Stimulated activated CD4-positive, alpha-beta T cell treated with anti-CD3 and anti-CD28 coated beads, Interleukin-15, amount 100 ng/mL, for 1 hour (primary cell): ENCODE measurements at places on chromosomes 7 and 10.
A peak's percentile ranks its signal among the peaks of the same experiment; 100 is the strongest.

DNA sequence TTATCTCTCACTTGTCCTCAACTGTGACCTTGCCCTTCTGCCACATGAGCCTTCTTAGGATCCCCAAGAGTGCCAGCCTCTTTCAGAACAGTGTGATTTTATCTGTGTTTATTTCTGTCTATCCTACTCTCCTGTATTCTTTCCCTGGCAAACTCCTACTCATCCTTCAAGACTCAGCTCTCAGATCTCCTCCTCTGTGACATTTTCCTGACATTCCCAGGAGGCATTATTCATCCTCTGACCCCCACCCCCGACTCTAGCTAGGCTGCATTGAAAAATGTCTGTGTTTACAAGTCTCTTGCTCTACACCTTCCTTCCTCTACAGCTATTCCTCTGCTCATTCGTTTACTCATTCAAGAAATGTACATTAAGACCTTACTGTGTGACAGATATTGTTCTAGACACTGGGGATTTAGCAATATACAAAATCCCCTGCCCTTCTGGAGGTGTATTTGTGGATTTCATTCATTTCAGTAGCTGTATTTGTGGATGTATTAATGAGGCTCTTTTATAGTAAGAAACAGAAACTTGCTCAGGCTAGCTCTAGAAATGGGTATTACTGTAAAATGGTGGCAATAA is 61.4 kb upstream of the COMTD1 start:
- no peak for DNase-seq

DNA sequence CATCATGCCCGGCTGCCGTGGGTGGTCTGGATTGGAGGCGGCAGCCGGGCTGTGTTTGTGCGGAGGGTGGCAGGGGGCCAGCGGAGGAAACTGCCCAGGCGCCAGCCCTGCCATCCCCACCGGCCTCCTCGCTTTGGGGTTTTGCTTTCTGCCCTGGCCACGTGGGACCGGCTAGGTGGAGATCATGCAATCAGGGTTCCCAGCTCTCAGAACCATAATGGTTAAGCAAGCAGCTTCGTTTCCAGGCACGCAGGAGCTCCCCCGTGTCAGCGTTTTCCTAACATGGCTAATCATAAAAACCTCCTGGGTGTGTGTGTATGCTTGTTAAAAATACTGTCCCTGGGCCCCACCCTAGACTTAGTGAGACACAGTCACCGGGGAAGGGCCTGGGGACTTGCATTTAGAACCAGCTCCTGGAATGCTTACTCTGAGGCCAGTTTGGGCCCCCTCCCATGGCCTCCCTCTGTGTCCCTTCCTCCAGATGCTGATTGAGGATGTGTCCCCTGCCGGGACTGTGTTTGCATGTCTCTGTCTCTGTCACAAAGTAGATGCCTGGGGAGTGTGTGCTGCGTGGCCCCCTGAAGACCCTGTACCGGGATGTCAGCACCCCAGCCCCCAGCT is 119.3 kb downstream of the CUX1 start:
- DNase-seq, result no peak

GRCh38 chr10:17041626-17042520 is 87.7 kb downstream of the CUBN start:
- no peak for DNase-seq

- DNase-seq, result no peak
These were observed 12.8 kb downstream of the ZNF467 start for GRCh38 chr7:149760538-149760937.

DNA sequence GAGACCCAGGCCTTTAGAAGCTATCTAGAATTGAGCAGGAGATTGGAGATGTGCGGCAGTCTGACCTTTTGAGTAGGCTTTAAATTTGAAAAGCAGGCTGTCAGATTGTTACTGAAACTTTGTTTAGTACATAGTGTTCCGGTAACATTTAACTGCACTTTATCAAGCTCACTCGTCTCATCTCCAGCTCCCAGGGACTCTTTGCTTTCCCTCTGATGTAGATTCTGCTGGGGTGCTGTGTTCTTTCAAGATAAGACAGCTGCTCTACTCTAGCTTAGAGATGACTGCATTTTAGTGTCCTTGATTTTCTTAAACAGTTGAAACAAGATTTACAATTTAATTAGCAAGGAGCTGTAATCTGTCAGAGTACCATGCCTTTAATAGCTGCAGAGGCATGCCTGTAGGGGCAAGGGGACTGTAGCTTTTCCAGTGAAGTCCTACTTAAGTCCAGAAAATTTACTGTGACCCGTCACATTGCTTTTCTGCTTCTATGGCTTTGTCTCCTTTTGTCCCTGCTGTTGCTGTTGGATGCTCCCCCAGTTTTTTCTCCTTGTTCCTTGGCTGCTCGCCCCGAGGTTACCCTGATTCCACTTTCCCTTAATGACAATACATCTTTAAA is 56.4 kb upstream of the MTPN start:
- DNase-seq, result no peak

DNA sequence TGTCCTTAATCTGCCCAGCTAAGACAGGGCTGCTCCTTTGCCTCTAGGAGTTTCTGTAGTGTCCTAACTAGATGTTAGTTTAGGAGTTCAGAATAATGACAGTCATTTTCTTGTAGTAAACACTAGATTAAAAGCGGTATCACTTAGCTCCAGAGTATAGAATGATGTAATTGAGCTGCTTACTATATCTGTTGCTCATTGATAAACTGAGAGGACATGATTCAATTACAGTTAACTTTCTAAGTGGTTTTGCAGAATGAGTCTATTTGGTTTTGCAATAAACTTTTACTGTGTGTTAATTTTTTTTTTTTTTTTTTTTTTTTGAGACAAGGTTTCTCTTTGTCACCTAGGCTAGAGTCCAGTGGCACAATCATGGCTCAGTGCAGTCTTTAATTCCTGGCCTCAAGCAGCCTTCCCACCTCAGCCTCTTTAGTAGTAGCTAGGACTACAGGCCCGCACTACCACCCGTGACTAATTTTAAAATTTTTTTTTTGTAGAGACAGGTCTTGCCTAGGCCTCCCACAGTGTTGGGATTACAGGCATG is 1.8 kb downstream of the STMP1 start:
- DNase-seq, result no peak

DNA sequence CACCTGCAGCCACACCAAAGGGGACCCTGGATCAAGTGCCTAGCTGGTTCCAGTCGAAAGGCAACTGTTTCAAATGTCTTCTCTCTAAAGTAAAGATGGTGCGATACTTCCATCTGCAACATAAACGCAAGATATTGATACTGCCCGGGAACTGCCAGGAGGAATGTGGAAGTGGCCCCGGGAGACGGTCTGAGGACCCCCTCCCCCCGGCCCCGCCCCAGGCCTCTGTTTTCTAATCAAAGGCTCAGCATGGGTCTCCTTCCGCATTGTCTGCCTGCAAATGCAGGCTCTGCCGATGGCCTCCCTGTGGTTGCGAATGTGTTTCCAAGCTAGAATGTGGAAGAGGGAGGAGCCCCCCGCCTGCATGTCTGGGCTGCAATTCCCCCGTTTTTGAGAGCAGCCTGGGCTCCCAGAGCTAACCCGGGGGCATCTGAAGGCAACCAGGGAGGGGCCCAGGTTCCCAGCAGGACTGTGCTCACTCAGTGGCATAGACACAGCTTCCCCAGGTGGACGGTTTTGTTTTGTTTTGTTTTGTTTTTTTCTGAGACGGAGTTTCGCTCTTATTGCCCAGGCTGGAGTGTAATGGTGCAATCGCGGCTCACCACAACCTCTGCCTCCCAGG is 223.9 kb upstream of the PPP2R2D start:
- no peak for DNase-seq

DNA sequence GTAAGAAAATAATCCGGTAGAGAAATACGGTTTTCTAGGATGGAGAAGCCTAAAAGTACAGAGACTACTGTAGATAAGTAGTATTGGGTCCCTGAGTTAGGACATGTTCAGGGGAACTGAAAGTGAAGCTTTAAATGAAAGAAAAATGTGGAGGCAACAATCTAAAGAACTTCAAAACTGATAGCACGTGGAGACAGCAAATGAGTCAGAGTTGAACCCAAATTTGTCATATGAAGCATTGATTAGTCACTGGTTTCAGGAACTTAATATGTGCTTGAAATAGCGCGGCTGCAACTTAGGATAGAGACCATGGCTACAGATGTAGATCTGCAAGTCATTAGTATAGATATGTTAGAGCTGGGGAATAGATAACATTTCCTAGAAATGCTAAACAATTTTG is 1138.6 kb upstream of the SORCS1 start:
- no peak for DNase-seq

GRCh38 chr7:128792471-128793180 is 858 bp downstream of the CCDC136 start:
- no peak for DNase-seq

- DNase-seq, result no peak
These were observed 72.9 kb upstream of the ZNF804B start for GRCh38 chr7:88686468-88687229.

DNA sequence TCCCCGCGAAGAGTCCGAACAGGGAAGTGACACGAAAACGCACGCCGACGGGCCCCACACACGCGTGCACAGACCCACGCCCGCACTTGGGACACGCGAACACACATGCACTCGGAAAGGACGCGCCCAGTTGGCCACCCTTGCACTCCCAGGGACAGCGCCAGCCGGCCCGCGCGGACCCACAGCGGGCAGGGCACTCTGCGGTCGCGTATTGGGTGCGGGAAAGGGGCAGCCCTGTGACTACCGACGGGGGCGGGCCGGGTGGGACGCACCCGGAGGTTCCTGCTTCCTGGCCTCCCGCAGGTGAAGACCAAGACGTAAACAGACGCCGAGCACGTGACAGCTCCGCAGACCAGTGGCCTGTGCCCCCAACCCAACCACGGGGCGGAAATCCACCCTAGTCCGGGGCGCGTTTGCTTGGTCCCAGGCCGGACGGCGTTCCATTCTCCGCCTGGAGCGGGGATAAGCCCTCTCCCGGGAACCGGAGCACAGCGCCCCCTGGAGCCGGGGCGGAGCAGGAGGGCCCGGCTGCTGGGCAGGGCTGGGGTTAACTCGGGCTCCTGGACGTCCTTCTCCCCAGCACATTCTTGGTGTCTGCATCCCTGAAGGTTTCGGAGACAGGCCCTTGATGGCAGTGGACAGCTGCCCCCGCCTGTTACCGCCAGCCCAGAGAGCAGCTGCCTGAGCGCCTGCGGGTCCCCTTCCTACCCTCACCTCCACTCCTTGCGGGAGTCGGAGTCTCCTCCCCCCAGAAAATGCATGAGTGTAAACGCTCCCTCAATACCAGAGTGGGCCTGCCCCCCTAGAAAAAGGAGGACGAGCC is 2.0 kb upstream of the LZTS2 start:
- peak; percentile 54 for DNase-seq

GRCh38 chr7:2668401-2668800 is 19.6 kb upstream of the AMZ1 start:
- DNase-seq, result no peak

GRCh38 chr7:71270558-71270957 is 138.6 kb downstream of the GALNT17 start:
- no peak for DNase-seq

GRCh38 chr7:109387530-109387929 is 817.9 kb downstream of the DNAJB9 start:
- DNase-seq, result no peak

DNA sequence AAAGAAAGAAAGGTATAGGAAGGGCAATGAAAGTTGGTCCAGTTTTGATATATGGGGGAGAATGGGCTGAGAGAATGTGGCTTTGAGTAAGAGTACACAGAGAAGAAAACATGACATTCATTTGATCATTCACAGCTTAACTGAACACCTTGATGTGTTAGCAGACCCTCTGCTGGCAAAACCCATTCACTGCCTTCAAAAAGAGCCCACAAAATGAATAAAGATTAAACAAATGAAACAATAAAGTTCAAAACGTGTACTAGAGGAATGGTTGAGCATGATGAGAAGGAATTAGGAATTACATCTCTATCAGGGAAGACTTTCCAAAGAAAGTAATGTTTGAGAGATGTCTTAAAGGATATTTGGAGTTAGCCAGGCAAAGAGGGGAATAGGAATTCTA is 2.1 kb downstream of the WEE2 start:
- DNase-seq, result no peak

- no peak for DNase-seq
These were observed 159.5 kb upstream of the WDR11 start for GRCh38 chr10:120691625-120692024.

DNA sequence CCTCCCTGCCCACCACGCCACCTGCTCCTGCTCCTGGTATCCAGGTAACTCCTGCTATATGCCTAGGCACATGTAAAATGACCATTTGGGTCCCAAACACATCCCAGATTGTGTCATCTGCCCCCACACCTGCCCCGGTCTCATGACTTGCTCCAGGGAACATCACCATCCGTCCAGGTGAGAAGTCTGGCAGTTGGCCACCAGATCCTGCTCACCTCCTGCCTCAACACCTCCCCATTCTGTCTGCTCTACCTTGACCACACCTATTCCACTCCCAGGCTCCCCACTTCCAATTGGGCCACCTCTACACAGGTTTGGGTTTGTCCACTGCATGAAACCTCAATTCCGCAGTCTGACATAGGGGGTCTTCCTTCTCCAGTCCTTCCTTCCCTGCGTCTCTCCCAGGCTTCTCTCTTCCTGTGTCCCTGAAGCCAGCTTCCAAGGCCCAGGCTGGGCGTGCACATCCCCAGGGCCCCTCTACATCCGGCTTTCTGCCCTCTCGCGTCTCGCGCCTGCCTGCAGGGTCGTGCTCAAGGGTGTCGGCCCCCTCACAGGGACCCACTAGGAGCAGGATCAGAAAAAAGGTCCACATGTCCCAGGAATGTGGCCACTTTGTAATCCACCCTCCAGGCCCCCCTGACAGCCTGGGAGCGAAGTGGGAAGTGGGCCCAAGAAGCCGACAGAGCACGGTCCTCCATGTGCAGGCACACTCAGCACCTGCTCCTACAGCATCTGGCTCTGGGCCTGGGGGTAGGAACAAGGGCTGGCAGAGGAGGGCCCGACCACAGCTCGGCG is 49.3 kb upstream of the DAGLB start:
- DNase-seq, result no peak

- no peak for DNase-seq
These were observed 95.0 kb downstream of the VPS50 start for GRCh38 chr7:93327006-93327633.

- no peak for DNase-seq
These were observed 30.1 kb upstream of the COMTD1 start for GRCh38 chr10:75265856-75266255.

DNA sequence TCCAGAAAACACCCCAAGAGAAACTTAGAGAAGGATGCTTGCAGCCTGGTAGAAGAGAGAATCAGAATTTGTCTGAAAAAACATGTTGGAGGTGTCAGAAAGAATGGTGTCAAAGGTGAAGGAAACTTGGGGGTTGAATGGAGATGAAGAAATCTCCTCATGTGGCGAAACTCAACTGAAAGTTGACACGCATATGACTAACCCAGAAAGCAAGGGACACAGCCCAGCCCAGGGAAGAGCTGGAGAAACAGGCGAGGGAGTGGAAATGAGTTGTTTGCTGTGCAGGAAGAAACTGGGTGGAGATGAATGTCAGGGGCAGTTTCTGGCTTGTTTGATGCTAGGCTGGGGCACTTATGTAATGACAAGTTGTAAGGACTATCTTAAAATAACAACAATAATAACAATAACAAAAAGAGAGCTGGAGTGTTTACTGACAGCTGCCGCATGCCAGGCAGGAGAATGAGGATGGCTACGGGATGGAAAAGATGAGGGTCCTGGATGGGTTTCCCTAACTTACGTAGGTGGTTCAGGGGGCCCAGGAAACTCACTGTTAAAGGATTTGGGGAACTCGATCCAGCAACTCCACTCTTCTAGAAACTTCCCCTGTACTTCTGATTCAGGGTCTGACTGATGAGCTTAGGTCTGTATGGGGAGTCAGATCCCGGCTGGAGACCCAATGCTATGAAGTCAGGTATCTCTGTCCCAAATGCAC is 57.4 kb downstream of the MAP3K8 start:
- DNase-seq, result no peak
